CD4-positive, alpha-beta memory T cell (primary cell): ENCODE measurements at places on chromosomes 6 and 20. TPM values are rescaled to one million over a fixed set of nuclear protein-coding genes. Genes with fewer than 3 reads are reported as not detected.

C20orf204 gene
- 0.22 TPM for polyA plus RNA-seq

IPCEF1 gene
- polyA plus RNA-seq: 71.8 TPM

SLC17A9 gene
- 0.13 TPM for polyA plus RNA-seq

ZNF292 gene
- polyA plus RNA-seq: 39.8 TPM

ANKRD60 gene
- not detected for polyA plus RNA-seq

DZANK1 gene
- polyA plus RNA-seq: 0.99 TPM

FIG4 gene
- 28.5 TPM for polyA plus RNA-seq

GPLD1 gene
- not detected for polyA plus RNA-seq
